Suppressor macrophage treated with lipopolysaccharide for 4 hours (primary cell): ENCODE measurements at places on chromosomes 12 and 14.

DNA sequence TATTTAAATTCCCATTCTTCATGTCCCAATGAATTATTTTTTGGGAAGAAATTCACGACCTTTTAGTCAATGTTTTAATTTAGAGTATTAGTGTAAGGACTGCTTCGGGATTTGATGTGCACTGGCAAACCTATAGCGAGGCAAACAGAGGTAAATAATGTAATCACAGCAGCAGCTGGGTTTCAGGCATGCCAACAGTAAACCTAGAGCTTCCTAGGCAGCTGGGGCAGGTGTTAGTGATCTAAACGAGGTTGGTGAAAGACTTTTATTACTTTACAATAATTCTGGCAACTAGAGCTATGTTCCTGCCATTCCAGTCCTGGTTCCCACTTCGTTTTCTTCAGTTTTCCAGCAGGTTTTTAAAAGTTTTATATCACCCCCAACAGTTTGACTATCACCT, 1036.4 kb upstream of the FOXG1 start:
- no peak for DNase-seq

GRCh38 chr12:124024263-124024678, 51.3 kb downstream of the ZNF664 start:
- DNase-seq = peak; percentile 29

DNA sequence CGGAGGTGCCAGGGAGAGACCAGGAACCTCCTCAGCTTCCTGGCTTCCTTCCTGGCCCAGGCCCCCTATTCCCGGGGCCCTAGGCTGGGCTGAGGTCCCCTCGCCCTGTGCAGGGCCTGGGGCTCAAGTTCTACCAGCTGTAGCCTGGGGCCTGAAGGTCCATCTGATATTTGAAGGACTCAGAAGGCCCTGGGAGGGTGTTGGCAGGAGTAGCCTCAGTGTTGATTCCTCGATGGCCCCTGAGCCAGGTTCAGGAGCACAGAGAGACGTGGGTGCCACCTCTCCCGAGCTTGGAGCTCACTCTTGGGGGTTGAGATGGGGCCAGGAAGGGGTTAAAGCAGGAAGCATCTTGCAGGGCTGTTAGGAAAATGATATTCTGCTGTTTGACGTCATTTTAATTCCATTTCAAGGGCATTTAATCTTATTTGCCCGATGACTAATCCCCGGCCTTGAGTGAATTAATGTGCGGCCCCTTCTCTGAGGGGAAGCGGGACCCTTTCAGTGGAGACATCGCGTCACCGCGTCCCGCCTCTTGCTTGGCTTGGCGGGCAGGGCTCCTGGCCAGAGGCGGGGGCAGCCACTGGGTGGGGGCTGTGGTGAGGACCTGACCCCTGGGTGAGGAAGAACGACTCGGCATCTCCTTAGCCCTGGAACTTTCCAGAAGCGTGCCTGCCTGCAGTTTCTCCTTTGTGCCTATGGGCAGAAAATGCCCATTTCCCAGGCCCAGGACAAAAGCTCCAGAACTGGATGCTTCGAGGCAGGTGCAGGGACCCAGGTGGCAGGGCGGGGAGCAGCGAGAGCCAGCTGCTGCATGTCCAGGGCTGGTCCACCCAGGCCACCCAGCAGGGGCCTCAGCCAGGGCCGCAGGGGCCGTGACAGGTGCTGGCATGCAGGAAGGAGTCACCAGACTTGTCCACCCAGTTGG, 158.3 kb downstream of the KIF26A start:
- no peak for DNase-seq

GRCh38 chr12:27480016-27480415, 33.5 kb downstream of the SMCO2 start:
- DNase-seq = peak; percentile 12

GRCh38 chr12:47207340-47207717, 127.6 kb upstream of the AMIGO2 start:
- DNase-seq = peak; percentile 48

DNA sequence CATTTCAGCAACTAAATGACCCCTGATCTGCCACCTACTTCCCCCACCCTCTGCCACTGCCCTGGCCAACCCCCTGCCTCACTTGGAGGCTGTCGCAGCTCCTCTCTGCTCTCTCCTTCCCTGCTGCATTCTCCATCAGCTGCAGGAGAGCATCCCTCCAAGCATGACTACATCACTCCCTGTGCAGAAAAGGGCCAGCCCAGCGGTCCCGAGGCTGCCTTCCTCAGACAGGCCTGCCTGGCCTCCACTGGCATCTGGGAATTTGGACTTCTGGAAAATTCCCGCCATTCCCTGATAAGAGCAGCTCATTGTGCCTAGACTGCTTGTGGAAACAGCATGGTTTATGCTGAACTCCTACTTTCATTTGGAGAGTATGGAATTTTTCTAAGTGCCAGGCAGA, 12.7 kb downstream of the HVCN1 start:
- DNase-seq = no peak

DNA sequence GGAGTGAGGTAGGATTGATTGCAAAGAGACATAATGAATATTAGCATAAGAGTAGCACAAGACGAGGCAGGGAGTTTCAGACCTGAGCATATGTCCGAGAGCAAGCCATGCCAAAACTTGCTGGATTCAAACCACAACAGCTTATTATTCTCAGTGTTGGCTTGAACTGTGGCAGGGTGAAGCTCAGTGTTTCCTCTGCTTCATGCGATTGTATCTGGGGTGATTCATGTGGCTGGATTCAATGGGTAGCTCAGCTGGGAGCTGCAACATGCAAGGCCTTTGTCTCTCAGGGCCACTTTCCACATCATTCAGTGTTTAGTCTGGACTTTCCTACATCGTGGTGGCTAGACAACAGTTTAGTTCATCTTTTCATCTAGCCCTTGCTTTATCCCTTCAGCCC, 22.1 kb upstream of the E2F7 start:
- no peak for DNase-seq

DNA sequence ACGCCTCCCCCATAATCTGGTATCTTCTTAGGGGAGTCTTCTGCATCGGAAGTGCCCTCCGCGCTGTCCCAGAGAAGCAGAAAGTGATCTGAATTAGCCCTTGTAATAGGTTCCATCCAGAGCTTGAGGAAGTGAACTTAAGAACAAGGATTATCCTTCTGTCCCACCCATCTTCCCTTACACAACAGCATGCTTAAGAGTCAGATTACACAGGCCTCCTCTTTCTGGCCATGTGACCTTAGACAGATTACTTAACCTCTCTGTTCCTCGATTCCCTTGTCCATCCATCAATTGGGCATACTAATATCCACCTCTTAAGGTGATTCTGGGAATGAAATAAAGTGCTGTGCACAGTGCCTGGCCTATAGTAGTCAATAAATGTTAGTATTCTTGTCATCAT, 11.4 kb downstream of the CABP1 start:
- DNase-seq = peak; percentile 69

- no peak for DNase-seq
These were observed 7.3 kb downstream of the ITFG2 start for GRCh38 chr12:2819810-2820209.

DNA sequence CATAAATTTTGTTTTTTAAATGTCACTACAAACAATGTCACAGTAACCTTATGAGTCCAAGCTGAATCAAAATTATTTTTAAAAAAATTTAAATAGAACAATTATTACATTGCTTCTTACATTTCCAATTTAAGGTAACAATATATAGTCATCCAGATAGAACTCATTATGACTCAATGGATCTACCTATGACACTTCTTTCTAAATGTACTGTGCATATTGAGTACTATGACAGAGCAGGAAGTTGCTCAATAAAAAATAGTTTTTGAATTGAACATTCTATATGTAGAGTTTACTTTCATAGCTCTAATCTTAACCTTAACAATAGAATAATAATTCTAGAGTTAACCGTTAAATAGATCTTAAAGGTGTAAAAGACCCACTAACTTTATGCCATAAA, 44.4 kb upstream of the ALG10 start:
- no peak for DNase-seq

- DNase-seq = no peak
These were observed 6.5 kb upstream of the NID2 start for GRCh38 chr14:52075371-52075770.

GRCh38 chr14:21711360-21711961, 37.8 kb upstream of the OR4E1 start:
- peak; percentile 46 for DNase-seq

GRCh38 chr14:70576891-70577290, 23.6 kb downstream of the MED6 start:
- DNase-seq = no peak

DNA sequence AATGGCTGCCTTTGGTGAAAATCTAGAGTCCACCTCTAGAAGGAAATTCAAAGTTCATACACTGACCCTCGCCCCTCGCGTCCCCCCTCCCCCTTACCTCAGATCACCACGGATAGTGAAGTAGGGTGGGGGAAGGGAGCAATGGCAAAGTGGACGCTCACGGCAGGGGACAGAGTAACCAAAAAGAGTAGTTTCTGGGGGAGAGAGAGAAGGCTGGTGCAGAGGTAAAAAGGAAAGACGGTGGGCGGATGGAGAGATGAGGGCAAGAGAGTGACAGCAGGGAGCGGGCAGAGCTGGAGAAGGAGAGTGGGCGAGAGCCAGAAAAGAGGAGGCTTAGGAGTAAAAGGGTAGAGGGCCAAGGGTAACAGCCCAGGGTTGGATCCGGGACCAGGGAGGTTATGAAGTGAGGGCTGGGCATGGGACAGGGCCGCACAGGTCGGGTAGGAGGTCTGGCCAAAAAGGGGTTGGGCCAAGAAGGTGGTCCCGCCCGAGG, 423 bp downstream of the ALDH6A1 start:
- no peak for DNase-seq

- DNase-seq = no peak
These were observed 161.7 kb downstream of the CAND1 start for GRCh38 chr12:67430708-67431335.

GRCh38 chr12:50263832-50264231, 19.5 kb downstream of the LIMA1 start:
- no peak for DNase-seq

DNA sequence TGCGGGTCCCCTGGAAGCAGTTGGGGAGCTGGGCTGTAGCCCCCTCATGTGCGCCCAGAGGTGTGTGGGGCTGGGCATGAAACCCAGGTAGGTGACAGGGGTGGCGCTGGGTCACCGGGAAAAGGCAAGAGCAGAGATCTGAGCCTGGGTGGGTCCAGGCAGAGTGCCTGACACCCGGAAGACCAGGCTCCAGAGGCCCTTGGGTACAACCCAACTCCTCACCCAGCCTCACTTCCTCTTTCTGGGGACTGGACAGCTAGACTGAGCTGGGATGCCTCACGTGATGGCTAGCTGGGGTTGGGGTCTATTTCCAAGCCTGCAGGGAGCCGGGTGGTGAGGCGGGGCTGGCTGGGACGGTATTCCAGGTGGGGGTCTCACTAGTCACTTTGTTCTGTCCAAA, 16.3 kb upstream of the CYP46A1 start:
- peak; percentile 33 for DNase-seq

DNA sequence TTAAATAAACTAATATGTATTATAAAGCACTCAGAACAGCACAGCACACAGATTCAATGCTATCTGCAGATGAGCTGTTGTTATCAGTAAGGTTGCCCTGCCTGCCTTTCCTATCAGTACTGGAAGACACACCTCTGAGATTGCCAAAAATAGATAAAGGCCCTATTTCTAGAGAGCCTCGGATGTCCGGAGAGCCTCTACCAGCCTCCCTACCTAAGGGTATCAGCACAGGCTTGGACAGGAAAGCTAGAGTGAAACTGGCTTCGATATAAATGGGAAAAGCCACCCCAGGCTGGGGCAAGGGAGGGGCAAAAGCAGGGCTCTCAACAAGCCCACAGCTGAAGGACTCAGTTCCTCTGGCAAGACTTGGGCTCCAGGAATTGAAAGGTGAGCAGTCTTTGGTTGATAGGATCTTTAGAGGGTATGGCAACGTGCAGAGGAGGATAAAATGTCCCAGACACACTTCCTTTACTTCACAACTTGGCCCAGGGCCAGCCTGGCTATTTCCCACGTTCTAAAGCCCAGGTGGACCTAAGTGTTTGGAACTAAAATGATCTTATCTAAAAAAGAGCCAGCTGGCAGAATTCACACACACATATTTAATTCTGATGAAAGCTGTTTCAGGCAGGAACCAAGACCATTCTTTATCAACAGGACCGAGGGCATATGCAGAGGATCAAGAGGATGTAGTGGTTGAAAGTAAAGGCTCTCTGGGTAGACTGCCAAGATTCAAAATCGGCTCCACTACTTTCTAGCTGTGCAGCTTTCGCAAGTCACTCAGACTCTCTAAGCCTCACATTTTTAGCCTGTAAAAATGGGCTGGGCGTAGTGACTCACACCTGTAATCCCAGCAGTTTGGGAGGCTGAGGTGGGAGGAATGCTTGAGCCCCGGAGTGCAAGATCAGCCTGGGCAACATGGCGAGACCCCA, 37.8 kb upstream of the ITPR2 start:
- no peak for DNase-seq

- DNase-seq = no peak
These were observed 34.1 kb downstream of the CHST11 start for GRCh38 chr12:104490850-104491249.

GRCh38 chr12:13891902-13892301, 89.5 kb downstream of the GRIN2B start:
- DNase-seq = no peak

GRCh38 chr12:110819150-110819549, 27.6 kb upstream of the CCDC63 start:
- no peak for DNase-seq

- no peak for DNase-seq
These were observed 1325.7 kb downstream of the SLC16A7 start for GRCh38 chr12:60921541-60921940.

GRCh38 chr12:101698800-101699347, 1.4 kb downstream of the CHPT1 start:
- DNase-seq = no peak

DNA sequence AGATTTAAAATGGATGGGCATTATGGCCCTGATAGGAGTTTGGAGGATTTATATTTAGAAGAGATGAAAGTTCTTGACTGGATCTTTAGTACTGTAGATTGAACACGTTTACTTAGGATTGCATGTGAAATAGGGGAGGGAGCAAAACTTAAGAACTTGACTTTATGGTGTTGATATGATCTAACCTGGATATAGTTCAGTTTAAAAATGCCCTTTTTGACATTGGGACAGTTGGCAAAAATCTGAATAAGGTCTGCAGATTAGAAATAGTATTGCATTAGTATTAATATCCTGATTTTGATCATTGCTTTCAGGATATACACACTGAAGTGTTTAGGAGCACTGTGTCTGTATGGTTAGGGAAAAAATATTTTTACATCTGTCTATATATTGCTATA, 9.6 kb downstream of the TMBIM6 start:
- DNase-seq = no peak

- no peak for DNase-seq
These were observed 19.4 kb upstream of the A2M start for GRCh38 chr12:9134981-9135628.

GRCh38 chr12:82326905-82327503, 31.2 kb downstream of the CCDC59 start:
- DNase-seq = peak; percentile 48

DNA sequence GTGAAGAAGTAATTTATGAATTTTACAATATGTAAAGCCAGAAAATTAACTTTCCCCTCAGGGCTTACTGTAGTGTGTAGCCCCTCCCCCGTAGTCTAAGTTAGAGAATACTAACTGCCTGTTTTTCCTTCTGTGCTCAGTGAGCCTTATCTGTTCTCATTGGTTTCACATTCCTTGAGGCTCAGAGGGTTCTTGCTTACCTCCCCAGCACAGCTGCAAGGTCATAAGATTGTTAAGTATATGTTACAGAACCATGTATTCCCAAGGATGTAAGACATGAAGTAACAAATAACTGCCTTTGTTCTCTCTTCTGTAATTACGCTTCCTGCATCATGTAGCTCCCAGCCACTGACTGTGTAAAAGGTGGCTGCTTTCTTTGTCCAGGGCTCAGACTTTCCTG, 1351.1 kb downstream of the TMEM121 start:
- DNase-seq = no peak
